ENCODE measurements at places on chromosomes 2 and 18.

DNA sequence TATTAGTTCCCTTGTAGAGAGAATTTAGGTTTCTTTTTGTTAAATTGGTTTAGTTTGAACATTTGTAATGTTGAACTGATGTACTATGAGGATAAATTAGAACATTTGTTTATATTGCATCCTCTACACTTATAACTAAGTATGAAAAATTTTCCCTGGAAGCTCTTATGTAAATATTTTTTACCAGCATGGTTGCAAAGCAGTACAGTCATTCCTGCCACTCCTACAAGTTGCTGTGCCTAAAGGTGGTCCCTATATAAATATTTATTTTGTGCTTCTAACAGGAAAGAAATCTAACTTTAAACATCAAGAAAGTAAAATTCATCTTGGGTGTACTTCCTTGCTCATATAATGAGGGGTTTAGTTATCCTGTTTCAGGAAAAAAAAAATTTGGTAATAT lies 14.2 kb downstream of the TWSG1 start:
- DNase-seq = peak; percentile 16

GRCh38 chr2:147910990-147911473 lies 66.2 kb downstream of the ACVR2A start:
- DNase-seq = peak; percentile 90

DNA sequence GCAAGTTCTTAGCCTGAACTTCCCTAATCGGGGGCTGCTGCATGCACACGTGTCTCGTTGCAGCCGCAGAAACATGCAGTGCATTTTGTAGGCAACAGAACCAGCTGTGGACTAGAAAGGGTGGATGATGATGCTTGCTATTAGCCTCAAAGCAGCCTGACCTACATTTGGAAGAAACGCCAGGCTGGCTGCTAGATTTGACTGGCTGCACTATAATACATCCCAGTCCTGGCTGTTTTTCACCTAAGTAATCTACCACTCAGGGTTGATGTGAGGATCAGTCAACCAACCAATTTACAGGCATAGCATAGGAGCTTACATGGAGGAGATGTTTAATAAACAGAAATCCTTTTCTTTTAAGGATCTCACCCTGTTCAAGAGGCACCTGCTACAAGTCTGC lies 56.4 kb upstream of the SPP2 start:
- DNase-seq = no peak

DNA sequence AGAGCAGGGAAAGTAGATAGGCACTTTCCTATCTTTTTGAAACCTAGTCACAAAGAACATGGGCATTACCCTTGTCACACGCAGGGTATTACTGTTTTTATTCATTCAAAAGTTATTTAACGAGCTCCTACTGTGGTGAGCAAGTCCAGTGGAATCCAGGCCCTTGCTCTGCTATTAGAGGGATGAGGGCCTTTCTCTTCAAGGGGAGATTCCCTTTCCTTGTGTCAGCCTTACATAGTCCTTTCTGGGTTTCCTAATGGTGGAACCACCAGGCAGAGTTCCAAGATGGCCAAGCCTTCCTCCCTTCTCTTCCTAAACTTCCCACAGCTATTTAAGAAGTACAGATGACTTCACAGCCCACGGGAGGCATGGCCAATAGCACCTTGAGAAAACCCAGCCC lies 64.6 kb downstream of the SPTBN1 start:
- peak; percentile 91 for DNase-seq
